ENCODE measurements at places on chromosomes 16 and 17.
A peak's percentile ranks its signal among the peaks of the same experiment; 100 is the strongest.

- DNase-seq, result no peak
These were observed 37.6 kb upstream of the RPL38 start for GRCh38 chr17:74165797-74166365.

DNA sequence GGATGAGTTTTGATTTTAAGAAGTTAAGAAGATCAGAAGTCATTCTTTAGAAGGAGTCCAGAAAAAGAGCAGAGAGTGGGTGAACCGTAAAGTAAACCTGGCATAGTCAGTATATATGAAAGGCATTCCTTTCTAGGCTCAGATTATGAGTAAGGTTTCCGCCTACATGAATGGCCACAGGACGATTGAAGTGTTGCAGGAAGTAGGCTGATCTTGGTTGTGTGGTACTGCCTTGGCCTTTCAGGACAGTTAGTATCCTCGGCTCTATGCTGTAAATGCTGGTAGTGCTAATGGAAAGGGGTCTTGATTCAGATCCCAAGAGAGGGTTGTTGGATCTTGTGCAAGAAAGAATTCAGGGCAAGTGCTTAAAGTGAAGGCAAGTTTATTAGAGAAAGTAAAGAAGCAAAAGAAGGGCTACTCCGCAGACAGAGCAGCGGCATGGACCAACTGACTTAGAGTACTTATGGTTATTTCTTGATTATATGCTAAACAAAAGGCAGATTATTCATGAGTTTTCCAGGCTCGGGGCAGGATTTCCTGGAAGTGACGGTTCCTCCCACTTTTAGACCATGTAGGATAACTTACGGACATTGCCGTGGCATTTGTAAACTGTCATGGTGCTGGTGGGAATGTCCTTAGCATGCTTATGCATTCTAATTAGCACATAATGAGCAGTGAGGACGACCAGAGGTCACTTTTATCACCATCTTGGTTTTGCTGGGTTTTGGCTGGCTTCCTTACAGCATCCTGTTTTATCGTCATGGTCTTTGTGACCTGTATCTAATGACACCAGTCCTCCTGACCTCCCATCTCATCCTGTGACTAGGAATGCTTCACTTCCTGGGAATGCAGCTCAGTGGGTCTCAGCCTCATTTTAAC lies 164.8 kb downstream of the SNX29 start:
- DNase-seq, result no peak

DNA sequence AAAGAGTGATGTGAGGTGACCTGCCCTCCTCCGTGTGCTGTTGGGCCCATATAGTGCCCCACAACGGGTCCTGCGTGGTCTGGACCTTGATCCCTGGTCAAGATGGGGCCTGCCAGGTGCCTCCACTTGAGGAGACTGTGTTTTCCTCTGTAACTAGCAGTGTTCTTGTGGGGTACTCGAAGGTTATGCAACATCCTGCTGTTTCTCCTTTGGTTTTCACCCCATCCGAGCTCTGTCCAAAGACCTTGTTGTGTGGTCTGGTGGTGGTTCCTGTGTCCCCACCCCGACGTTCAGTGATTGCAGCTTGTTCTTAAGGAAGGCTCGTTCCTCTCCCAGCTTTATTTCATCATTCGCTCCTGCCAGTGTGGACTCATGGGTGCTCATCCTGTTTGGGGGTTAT lies 38.7 kb upstream of the ZNF750 start:
- DNase-seq, result no peak

GRCh38 chr16:24027466-24027865 lies 191.7 kb downstream of the PRKCB start:
- no peak for DNase-seq

- no peak for DNase-seq
These were observed 2.4 kb downstream of the ALKBH5 start for GRCh38 chr17:18185832-18186626.

GRCh38 chr16:68083861-68084503 lies 1.2 kb upstream of the NFATC3 start:
- DNase-seq, result no peak

DNA sequence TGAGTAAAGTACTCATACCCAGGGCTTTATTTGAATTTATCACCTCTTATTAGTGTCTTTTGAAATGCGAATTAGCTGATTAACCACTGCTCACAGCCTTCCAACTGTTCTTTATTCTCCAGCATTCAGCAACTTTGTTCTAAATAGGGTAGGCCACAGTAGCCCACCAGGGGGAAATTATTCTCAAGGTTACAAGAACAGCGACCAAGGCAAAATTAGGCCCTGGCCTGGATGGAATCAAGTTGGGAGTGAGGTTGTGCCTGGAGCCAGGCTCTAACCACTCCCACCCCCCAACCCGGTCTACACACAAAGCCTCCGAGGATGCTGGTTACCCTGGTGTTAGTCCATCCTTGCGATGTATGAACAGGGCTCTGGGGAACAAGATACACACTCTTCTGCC lies 245.5 kb downstream of the STX8 start:
- DNase-seq, result no peak

DNA sequence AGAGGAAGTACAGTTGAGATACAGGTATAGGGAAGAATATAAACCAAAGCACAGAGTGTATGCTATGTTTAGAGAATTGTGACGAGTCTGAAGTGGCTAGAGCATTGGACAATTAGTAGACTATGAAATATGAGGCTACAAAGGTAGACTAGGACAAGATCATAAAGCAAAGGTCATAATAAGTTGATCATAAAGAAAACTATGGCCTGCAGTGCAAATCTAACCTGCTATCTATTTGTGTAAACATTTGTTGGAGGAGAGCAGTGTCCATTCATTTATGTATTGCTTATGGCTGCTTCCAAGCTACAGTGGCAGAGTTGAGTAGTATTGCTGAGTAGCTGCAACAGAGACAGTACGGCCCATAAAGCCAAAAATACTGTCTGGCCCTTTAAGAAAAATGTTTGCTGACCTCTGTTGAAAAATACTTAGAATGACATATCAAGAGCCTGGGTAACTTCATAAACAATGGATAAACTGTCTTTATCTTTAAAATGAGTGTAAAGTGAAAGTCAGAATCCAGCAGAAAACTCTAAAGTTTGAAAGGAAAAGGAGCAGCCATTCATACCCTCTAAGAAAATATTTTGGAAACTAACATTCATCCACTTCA lies 14.5 kb upstream of the OR1E2 start:
- DNase-seq, result no peak

DNA sequence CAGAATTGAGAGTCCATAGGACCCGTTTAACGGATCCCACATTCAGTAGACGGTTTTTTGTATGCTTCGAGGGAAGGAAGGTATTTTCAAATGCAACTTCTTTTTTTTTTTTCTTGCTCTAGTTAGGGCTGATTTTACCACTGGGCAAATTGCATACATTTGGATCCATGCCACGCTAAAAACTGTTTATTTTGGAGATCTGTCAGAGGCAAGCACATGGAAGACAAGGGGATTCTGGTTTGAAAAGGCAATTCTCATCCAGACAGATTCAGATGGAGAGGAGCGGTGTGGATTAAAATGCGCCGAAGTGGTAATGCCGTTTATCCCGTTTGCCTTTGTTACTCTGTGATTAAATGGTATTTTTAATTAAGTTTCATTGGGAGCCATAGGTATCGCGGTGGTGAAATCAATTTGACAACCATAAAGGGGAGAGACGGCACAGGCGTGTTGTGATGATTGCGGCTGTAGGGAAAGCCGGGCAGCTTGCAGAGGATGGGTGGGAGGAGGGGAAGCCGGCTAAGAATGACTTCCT lies 170.4 kb downstream of the IRX3 start:
- no peak for DNase-seq

- no peak for DNase-seq
These were observed 491 bp downstream of the TRAP1 start for GRCh38 chr16:3716831-3717234.

DNA sequence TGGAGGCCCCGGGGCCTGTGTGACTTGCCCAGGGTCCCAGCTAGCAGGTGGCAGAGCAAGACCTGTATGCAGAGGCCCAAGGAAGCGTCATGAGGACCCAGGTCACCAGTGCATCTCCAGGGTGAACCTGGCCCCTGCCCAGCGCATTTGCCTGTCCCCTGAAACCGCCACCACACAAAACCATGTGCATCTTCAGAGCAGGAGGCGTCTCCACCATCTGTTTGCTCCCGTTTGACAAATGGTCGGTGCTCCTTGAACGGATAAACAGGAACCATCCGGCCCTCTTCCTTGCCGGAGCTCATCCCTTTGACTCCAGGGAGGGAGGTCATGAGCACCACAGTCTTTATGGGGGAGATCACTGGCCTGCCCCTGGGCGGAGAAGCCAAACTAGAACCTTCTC lies 62.5 kb downstream of the JPH3 start:
- no peak for DNase-seq

DNA sequence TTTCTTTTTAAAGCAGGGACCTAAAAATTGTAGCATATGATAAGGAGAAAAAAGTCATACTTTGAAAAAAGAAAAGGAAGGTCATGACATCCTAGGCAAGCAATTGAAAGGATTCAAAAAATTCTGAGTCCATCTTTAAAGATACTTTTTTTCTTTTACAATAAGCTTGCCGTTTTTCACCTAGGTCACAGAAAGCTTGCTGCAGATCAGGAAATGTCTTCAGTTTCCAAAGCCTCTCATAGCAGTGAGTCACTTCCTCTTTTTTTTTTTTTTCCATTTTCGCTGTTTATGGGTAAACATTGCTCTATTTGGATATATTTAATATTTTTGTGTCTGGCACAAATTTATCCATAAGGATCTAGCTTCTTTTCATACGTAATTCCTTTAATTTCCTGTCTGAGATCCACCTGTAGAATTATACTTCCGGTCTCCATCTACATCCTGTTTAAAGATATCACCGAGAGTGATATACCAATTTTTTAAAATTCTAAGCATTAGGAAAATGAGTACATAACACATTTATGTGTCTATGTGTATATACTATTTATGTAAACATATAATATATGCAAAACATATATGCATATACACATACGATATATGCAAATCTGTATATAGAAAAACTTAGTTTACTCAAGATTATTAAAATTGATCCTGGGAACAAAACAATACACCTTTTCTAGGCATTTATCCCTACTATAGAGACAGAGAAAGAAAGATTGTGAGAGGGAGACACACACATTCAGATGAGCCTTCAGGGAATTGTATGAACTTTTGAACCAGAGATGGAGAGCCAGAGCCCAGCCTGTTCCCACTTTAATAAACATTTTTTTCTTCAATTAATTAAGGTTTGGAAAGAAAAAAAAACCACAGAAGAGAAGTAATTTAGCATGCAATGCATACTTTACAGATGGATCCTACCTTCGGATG lies 134.4 kb downstream of the SKAP1 start:
- DNase-seq, result no peak

GRCh38 chr17:18182110-18182977 lies 1.3 kb upstream of the ALKBH5 start:
- no peak for DNase-seq

DNA sequence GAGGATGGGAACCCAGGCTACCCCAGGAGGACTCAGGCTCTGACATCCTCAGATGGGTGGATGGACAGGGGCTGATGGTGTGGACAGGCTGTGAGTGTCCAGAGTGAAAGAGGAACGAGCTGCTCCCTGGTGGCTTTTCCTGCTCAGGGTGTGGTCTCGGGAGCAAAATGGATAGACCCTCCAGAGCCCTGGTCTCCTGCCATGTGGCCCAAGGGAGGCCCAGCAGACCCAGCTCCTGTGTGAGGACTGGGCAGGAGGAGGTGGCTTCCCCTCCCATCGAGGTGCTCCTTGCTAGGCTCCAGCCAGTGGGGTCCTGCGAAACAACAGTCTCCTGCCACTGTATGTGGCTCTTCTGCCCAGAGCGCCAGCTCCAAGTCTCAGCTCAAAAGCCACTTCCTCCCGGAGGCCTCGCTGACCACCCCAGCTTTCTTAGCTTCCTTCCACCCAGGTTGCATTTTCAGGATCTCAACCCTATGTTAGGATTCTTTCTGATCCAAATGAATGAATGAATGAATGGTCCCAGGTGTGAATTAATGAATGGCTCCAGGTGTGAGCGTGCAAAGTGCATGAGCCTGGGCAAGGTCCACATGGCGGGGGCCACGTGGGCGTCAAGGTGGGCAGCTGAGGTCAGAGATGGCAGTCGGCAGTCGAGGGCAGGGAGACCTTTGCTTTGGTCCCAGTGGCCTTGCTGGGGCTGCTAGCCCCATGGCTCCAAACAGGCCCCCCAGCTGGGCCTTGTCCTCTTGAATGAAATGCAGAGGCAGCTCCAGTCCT lies 120.3 kb upstream of the CIBAR2 start:
- no peak for DNase-seq

DNA sequence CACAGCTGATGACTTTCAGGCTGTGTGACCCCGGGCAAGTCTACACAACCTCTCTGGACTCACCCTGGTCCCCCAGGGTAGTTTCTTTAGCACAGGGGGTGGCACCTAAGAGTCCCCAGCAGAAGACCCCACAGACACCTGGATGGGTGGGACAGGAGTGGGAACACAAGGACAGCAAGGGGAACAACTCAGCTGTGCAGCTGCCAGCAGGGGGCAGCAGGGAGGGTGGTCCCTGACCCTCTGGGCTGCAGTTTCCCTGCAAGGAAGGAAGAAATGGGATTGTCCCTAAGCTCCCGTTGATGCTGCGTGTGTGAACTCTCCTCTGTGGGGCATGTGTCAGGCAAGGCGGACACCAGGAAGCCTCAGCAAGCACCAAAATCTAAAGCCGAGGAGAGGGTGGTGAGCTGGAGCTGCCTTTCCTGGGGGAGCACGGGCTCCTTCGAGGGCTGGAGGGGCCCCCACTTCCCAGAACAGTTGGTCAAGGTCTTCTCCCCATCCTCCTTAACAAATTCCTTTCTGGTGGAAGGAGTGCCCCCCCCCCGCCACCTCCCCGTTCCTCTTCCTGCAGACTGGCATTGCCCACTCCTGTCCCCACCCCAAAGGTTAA lies 24.1 kb upstream of the CDH5 start:
- peak; percentile 23 for DNase-seq

DNA sequence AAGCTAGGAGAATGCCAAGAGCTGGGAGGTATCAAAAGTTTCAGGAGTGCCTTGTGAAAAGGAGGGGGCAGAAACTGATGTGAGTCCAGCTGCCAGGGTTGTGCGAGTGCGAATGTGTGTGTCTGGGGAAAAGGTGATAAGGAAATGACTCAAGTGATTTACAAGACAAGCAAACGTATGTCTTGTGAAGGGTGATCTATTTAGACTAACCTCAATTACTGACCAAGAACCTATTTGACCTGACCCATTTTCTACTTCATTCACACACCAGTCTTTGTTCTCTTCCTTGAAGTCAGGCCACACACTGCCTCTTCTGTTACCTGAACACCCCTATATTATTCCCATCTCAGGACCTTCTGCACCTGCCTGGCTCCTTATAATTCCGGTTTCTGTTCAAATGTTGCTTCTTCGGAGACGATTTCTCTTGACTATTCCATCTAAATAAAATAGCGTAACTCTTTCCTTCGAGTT lies 1.0 kb downstream of the GDE1 start:
- no peak for DNase-seq

Measured in substantia nigra (tissue), 51 donors.